Stimulated activated CD4-positive, alpha-beta T cell treated with anti-CD3 and anti-CD28 coated beads, Interleukin-4, amount 100 ng/mL, for 4 hours (primary cell): ENCODE measurements at places on chromosomes 6 and 20.

- no peak for DNase-seq
These were observed 32.9 kb downstream of the PKIG start for GRCh38 chr20:44615169-44615791.

DNA sequence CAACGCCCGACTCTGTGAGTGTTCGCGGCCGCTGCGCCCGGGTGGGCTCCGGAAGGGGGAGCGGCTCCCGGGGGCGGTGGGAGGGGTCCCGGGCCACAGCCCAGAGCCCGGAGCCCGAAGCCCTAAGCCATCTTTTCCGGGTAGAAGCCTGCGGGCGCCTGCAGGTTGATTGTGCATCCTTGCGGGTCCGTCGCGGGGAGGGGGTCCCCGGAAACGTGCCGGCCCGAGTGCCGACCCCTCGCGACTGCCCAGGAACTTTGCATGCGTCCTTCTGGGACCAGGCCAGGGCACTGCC is 413 bp downstream of the PTPRA start:
- peak; percentile 51 for DNase-seq

- DNase-seq: no peak
These were observed 85.2 kb downstream of the ELOVL4 start for GRCh38 chr6:79862126-79862525.

DNA sequence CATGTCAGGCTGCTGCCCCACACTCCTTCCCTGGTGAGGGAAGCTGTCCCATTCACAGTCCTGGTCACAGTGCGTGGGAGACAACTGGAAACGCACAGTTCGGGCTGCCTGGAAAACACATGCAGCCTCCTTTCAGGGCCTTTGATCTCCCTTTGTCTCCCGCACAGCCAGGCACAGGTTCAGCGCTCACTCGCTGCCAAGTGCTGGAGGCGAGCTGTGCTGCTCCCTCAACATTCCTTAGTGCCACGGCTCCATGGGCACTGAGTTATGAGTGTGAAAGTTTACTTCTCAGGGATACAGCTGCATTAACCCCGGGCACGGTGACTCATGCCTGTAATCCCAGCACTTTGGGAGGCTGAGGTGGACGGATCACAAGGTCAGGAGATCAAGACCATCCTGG is 9.1 kb downstream of the YTHDF1 start:
- no peak for DNase-seq

- no peak for DNase-seq
These were observed 67.0 kb downstream of the ARMC2 start for GRCh38 chr6:108915258-108915657.

DNA sequence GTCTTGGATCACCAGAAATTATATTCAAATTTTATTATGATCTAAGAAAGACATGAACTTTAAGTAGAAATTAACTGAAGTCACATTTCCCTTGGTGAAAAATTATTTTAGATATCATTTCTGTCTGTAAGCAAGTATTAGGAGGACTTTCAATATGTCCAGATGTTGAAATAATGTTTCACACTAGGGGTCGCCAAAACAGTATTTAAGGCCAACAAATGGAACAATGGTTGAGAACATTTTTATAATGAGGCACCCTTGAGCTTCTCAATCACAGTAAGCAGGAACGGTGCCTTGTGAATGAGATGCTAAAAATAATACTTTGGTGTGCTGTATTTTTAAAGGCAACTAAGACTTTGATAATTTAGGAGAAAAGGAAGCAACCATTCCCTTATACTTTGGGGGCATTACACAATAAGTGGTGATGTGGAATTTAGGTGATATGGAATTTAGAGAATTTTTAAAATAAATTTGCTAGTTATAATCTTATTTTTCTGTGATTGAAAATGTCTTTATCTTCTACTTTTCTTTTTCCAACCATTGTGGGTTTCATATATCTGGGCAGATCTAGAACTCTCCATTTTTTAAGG is 9.6 kb upstream of the SF3B5 start:
- peak; percentile 4 for DNase-seq

DNA sequence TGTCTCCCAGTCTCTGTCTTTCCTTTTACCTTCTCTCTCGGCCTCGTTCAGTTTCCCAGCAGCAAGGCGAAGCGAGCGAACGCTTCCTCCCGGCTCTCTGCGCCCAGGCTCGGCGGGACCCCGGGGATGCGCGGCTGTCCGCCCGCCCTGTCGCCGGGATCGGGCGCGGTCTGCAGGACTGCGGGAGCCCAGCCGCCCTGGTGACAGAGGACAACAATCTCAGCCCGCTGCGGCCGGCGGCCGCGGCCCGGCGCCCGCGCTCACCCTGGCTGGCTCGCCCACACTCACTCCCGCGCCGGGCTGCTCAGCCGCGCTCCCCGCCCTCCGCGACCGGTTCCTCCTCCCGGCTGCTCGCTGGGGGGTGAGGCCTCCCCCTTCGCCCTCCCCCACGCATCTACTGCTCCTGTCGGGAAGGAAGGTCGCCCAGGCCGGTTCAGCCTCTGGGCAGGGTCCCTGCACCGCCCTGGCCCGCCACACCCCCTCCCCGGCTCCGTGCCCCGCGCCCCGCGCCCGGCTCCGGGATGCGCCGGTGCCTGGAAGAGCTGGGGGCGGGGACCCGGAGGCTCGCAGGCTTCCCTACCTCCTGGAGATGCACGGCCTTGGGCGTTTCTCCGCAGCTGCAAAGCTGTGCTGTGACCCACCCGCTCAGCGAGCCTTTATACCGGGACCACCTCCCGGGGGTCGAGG is 410 bp downstream of the SYNE1 start:
- DNase-seq: no peak

- DNase-seq: no peak
These were observed 45.0 kb downstream of the TSHZ2 start for GRCh38 chr20:53017206-53017605.

GRCh38 chr6:51616243-51616642 is 471.2 kb downstream of the PKHD1 start:
- DNase-seq: no peak

- DNase-seq: no peak
These were observed 49.8 kb upstream of the ADTRP start for GRCh38 chr6:11828262-11828870.

DNA sequence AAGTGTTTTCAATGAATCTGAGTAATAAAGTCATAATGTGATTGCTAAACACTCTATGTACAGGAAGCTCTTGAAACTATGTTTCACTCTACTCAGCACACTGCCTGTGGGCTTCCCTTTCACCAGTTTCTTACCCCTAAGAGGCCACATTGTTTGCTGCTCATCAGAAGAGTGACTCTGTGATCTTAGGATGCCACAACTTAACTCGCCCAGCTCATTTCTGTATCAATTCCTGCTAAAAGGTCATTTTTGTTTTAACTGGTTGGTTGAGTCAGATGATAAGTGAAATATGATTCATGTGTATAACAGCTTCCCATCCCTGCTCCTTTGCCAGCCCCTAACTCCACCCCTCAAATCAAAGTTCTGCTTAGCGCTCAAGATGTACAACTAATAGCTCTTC is 9.8 kb upstream of the NDUFAF4 start:
- no peak for DNase-seq

DNA sequence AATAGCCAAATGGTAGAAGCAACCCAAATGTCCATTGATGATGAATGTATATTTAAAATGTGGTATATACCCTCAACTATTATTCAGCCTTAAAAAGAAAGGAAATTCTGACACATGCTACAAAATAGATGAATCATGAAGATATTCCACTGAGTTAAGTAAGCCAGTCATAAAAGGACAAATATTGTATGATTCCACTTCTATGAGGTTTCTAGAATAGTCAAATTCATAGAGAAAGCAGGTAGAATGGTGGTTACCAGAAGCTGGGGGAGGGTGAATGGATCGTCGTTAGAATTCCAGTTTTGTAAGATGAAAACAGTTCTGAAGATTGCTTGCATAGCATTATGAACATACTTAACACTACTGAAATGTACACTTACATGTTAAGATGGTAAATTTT is 214.3 kb upstream of the MYLIP start:
- DNase-seq: no peak

GRCh38 chr6:84065693-84066290 is 32.2 kb downstream of the MRAP2 start:
- no peak for DNase-seq

GRCh38 chr6:45505470-45505869 is 127.7 kb upstream of the SUPT3H start:
- no peak for DNase-seq

DNA sequence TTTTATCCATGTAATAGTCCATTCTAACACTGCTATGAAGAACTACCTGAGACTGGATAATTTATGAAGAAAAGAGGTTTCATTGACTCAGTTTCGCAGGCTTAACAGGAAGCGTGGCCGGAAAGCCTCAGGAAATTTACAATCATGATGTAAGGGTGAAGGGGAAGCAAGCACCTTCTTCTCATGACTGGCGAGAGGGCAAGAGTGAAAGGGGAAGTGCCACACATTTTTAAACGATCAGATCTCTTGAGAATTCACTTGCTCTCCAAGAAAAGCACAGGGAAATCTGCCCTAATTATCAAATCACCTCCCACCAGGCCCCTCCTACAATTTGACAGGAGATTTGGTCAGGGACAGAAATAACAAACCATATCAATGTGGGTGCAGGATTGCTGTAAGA is 859.7 kb downstream of the EPHA7 start:
- DNase-seq: no peak

DNA sequence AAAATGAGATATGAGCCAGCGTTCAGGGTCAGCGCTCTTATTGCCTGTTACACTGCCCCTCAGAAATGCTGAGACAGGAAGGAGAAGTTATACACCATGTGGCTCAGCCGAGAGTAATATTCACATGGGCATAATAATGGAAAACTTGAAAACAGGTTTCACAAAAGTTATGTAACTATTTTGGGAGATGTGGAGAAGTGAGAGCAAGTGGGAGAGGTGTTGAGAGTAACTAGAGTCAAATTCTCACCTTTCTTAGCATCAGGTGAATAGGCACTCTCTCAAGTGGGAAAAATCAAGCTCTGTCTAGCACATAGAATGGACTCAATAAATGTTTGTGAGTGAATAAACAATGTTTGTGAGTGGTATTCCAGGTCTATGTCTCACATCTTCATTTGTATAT is 94.5 kb downstream of the TBX18 start:
- no peak for DNase-seq

- no peak for DNase-seq
These were observed 6.0 kb downstream of the COL12A1 start for GRCh38 chr6:75199889-75200288.

- DNase-seq: no peak
These were observed 50.7 kb upstream of the BHLHE23 start for GRCh38 chr20:63057171-63058117.
